Thoracic aorta (tissue), 2 donors: ENCODE measurements at places on chromosomes 5 and 9.

DNA sequence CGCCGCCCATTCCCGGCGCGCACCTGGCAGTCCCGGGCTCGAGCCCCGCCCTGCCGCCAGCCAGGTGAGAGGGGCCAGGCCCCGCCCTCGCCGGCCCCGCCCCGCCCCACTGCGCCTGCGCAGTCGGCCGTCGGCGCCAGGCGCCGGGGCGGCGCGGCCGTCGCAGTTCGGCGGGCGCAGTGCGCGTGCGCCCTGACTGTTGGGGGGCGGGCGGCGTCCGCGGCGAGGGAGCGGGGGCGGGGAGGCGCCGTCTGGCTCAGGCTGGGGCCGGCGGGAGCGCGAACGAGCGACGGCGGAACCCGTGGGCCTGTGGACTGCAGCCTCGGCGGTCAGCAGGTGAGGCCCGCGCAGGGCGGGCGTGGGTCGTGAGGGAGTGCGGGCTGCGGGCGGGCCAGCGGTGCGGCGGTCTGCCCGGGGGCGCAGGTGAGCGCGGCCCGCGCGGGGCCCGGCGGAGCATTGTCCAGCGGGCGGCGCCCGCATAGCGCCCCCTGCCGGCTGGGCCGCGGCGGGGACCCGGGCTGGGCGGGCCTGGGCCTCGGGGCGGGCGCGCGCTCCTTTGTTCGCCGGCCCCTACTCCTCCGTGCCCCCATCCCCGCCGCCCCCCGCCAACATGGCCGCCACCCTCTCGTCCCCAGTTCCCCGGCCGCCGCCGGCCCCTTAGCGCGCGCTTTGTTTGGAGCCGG lies at the start of gene SPIN1:
TSS of gene SPIN1 (plus strand) at position 242 of the 683 bp plus-strand sequence. CDS start 38,096 bp downstream, outside the sequence.
- peak within 1 kb of the TSS; percentile 95 for H3K4me3 ChIP-seq
- peak within 1 kb of the TSS; percentile 86 for H3K27ac ChIP-seq
- H3K27me3 ChIP-seq = no peaks in the 10 kb centered on the region
- DNase-seq = no peak

DNA sequence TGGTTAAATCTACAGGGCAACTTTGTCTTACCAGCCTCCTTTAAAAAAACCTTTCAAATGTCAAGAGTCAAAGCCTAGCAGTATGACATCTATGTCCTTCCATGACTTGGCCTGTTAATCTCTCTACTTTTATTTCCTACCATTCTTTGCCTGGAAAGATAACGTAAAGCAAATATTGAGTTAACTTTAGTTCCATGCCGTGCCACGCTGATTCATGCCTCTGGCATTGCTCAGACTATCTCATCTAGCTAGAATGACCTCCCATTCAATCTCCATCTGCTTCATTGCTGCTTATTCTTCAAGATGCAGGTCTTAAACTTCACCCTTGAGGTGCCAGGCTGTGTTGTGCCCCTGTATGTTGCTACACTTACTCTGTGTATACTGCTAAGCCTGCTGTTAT lies 729.8 kb downstream of the EFNA5 start:
- no peaks in the 10 kb centered on the region for H3K36me3 ChIP-seq
- H3K27me3 ChIP-seq = no peaks in the 10 kb centered on the region
- H3K27ac ChIP-seq = no peak overlapping the region
- DNase-seq = no peak

- H3K36me3 ChIP-seq = no peaks in the 10 kb centered on the region
- no peaks in the 10 kb centered on the region for H3K4me1 ChIP-seq
- no peaks in the 10 kb centered on the region for H3K27me3 ChIP-seq
- no peak for DNase-seq
- no peak overlapping the region for H3K4me3 ChIP-seq
- no peak overlapping the region for H3K27ac ChIP-seq
Measured at GRCh38 chr9:90064248-90064647, 459.4 kb downstream of the GADD45G start.

DNA sequence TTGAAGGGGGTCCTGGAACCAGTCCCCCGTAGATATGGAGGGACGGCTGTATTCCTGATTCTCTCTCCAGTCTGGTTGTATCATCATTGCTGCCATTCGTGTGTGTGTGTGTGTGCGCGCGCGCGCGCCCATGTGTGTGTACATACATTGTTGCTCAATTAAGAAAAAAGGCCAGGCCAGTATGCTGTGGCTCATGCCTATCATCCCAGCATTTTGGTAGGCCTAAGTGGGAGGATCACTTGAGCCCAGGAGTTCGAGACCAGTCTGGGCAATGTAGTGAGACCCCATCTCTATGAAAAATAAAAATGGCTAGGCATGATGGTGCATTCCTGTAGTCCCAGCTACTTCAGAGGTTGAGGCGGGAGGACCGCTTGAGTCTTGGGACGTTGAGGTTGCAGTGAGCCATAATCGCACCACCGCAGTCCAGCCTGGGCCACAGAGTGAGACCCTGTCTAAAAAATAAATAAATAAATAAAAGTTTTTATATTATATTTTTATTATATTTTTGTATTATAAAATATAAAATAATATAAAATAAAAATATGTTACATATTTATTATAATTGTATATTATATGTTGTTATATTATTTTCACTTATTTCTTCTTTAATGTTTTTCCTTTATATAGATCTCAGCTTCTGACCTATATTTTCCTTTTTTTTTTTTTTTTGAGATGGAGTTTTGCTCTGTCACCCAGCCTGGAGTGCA lies 53.2 kb downstream of the SPIN1 start:
- H3K27me3 ChIP-seq = no peaks in the 10 kb centered on the region
- no peak overlapping the region for H3K4me3 ChIP-seq
- no peak overlapping the region for H3K27ac ChIP-seq
- H3K4me1 ChIP-seq = peaks cover 4% of the 10 kb centered on the region

GRCh38 chr5:138878437-138879235 lies 3.5 kb upstream of the LRRTM2 start:
- DNase-seq = no peak
- no peaks in the 10 kb centered on the region for H3K27me3 ChIP-seq
- peaks cover 3% of the 10 kb centered on the region for H3K4me1 ChIP-seq
- no peaks in the 10 kb centered on the region for H3K36me3 ChIP-seq

DNA sequence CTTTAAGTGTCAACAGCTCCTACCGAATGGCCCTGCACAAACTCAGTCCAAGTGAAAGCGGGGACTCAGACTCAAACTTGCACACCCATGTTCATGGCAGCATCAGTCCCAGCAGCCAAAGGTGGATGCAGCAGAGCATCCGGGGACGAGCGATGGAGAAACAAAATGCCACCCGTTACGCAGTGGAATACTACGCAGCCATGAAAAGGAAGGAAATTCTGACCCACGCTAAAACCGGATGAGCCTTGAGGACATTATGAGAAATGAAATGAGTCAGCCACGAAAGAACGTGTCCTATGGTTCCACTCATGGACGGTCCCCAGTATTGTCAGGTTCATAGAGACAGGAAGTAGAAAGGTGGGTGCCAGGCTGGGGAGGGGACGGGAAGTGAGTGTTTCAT lies 48.6 kb upstream of the NOTCH1 start:
- DNase-seq = no peak
- H3K27ac ChIP-seq = no peak overlapping the region
- H3K36me3 ChIP-seq = no peaks in the 10 kb centered on the region
- H3K27me3 ChIP-seq = no peaks in the 10 kb centered on the region

DNA sequence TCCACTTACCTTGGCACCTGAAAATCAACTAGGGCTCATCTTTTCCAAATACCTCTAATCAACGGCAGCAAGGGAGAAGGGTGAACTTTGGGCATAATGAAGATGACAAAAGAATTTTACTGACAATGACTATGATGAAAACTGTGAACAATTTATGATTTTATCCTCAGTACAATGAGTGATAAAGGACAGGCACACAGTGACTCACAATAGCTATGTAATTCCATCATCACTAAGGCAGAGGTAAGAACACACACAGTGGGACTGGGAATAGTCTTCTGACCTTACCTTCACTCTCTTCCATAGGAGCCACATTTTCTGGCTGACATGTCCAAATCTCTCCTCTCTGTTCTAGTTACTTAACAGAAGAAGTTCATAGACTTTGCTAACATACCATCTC lies 26.1 kb upstream of the KCNV2 start:
- no peak overlapping the region for H3K27ac ChIP-seq
- DNase-seq = no peak
- H3K4me3 ChIP-seq = no peak overlapping the region
- no peaks in the 10 kb centered on the region for H3K27me3 ChIP-seq
- no peaks in the 10 kb centered on the region for H3K36me3 ChIP-seq

GRCh38 chr5:32455311-32455710 lies 10.8 kb upstream of the ZFR start:
- no peaks in the 10 kb centered on the region for H3K4me1 ChIP-seq
- H3K36me3 ChIP-seq = no peaks in the 10 kb centered on the region
- no peak overlapping the region for H3K27ac ChIP-seq
- no peaks in the 10 kb centered on the region for H3K27me3 ChIP-seq

GRCh38 chr5:164563370-164563769 lies 1058.0 kb downstream of the MAT2B start:
- no peak overlapping the region for H3K27ac ChIP-seq
- H3K27me3 ChIP-seq = no peaks in the 10 kb centered on the region
- H3K4me1 ChIP-seq = no peaks in the 10 kb centered on the region
- H3K36me3 ChIP-seq = no peaks in the 10 kb centered on the region
- DNase-seq = no peak
- no peak overlapping the region for H3K4me3 ChIP-seq

- H3K36me3 ChIP-seq = no peaks in the 10 kb centered on the region
- no peak overlapping the region for H3K4me3 ChIP-seq
- no peaks in the 10 kb centered on the region for H3K27me3 ChIP-seq
- H3K27ac ChIP-seq = no peak overlapping the region
- H3K4me1 ChIP-seq = no peaks in the 10 kb centered on the region
Measured at GRCh38 chr9:83030391-83031107, 32.4 kb downstream of the RASEF start.

- no peak overlapping the region for H3K4me3 ChIP-seq
- no peak for DNase-seq
- no peaks in the 10 kb centered on the region for H3K27me3 ChIP-seq
- peaks cover 3% of the 10 kb centered on the region for H3K4me1 ChIP-seq
- no peaks in the 10 kb centered on the region for H3K36me3 ChIP-seq
Measured at GRCh38 chr5:71872311-71872864, 153.3 kb downstream of the CARTPT start.

DNA sequence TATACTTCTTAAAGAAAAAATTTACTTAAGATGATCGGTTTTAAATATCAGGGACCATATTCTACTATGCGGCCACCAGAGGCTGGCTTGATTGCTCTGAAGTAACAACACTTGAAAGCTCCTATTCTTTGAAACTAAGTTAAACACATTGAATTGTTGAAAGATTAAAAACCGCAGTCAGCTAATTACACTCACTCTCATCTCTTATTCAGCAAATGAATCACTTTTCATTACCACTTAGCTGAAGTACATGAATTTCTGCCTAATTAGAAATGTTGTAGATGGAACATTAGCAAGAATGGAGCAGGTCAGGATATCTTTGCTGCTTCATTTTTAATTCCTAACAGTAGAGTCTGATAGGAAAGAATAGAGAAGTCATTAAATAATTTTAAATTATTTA lies 42.3 kb downstream of the LSM11 start:
- no peaks in the 10 kb centered on the region for H3K27me3 ChIP-seq
- no peaks in the 10 kb centered on the region for H3K36me3 ChIP-seq
- H3K4me1 ChIP-seq = no peaks in the 10 kb centered on the region
- DNase-seq = no peak
- H3K4me3 ChIP-seq = no peak overlapping the region

DNA sequence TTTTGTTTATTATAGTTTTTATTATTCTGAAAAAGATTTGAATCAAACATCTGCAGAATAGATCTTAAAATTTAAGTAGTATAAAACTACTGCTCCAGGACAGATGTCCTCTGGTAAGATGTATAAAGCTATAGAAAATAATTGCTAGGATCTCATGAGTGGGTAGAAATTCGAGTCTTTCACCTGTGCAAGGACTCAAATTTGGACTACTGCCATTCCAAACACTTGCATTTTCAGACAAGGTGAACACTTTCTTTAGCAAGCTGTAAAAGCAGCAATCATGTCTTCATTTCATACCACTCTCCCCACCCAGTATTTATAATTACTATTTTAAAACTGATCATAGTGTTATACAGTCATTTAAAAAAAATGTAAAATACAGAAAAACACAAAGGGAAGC lies 20.7 kb downstream of the SKP2 start:
- DNase-seq = no peak
- H3K27ac ChIP-seq = no peak overlapping the region
- H3K4me1 ChIP-seq = no peaks in the 10 kb centered on the region
- H3K4me3 ChIP-seq = no peak overlapping the region
- peaks cover 14% of the 10 kb centered on the region for H3K36me3 ChIP-seq

DNA sequence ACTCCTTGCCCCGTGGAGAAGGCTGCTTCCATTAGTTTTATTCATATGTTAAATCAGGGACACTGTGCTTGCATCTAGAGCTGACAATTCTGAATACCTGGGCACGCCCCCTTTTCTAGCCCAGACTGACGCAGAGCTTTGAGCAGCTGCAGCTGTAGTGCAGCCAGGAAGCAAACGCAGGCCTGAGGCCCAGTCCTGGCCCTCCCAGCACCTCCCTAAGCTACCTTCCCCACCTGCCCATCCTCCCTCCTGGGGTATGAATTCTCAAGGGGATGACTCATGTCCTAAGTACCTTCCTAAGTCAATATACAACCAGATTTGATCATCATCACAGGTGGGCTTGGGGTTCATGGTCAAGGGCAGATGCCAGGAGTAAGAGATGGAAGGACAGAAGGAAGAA lies 3.5 kb downstream of the PHF19 start:
- H3K4me3 ChIP-seq = no peak overlapping the region
- no peaks in the 10 kb centered on the region for H3K27me3 ChIP-seq
- peaks cover 35% of the 10 kb centered on the region for H3K4me1 ChIP-seq
- peak overlapping the region; percentile 100 for H3K27ac ChIP-seq
- DNase-seq = no peak

- no peak for DNase-seq
- no peak overlapping the region for H3K27ac ChIP-seq
- no peaks in the 10 kb centered on the region for H3K4me1 ChIP-seq
- no peak overlapping the region for H3K4me3 ChIP-seq
Measured at GRCh38 chr9:3855929-3856328, 330.1 kb upstream of the RFX3 start.

GRCh38 chr5:1294835-1295649 lies at the start of gene TERT:
Gene TERT (minus strand): TSS chr5:1295068. CDS start chr5:1294989, 79 bp downstream.
- H3K4me1 ChIP-seq = no peaks in the 10 kb centered on the region
- DNase-seq = no peak
- no peaks in the 10 kb centered on the region for H3K36me3 ChIP-seq
- H3K27me3 ChIP-seq = no peaks in the 10 kb centered on the region

DNA sequence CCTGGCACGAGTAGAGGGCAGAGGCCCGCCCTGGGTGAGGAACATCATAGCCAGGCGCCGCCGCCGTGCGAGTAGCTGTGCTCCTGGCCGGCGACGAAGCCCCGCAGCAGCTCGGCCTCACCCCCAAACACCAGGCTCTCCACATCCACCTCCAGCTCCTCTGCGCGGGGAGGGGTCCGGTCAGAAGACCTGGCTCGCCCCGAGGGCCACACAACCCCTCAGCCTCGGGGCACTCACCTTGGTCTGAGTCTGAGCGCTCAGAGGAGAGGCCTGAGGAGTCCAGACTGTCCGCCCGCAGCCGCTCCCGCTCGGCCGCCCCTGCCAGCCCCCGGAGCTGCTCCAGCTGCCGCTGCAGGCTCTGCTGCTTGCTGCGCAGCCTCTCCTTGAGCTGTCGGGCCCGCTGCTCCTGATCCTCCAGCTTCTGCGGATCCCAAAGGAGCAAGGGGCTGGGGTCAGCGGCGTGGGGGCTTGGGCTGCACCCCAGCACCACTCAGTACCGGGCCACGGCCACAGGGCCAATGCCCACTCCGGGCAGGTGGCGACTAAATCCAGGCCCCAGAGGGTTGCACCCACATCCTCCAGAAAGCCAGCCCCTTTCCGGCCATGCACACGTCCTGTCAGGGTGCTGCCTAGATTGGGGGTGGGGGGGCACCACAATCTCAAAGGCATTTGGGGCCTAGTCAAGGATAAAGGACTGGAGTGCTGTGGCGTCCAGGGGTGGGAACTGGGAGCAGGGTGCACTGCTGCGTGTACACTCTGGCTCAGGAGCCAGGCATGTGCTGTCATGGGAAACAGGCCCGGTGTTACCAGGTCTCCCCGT lies 3.9 kb downstream of the MXD3 start:
- peaks cover 39% of the 10 kb centered on the region for H3K4me1 ChIP-seq
- H3K4me3 ChIP-seq = no peak overlapping the region
- H3K27me3 ChIP-seq = no peaks in the 10 kb centered on the region
